ENCODE measurements at places on chromosomes 16 and 17. TPM values are rescaled to one million over a fixed set of nuclear protein-coding genes. Genes with fewer than 3 reads are reported as not detected.

Gene MRPL58
- 82.0 TPM for total RNA-seq

Gene TBC1D3E
- total RNA-seq: not detected

Gene RND2
- 0.13 TPM for total RNA-seq

Gene PAM16
- total RNA-seq: 78.1 TPM

Gene HOXB6
- total RNA-seq: 4.0 TPM

Gene ARL16
- total RNA-seq: 52.6 TPM

Gene NPIPA3
- total RNA-seq: 0.91 TPM

Gene ASPA
- not detected for total RNA-seq

Gene GSPT1
- 236 TPM for total RNA-seq
